ENCODE measurements at places on chromosomes 11 and 22.

- DNase-seq: no peak
Observed at GRCh38 chr22:31284281-31285155, 7.8 kb downstream of the PIK3IP1 start.

DNA sequence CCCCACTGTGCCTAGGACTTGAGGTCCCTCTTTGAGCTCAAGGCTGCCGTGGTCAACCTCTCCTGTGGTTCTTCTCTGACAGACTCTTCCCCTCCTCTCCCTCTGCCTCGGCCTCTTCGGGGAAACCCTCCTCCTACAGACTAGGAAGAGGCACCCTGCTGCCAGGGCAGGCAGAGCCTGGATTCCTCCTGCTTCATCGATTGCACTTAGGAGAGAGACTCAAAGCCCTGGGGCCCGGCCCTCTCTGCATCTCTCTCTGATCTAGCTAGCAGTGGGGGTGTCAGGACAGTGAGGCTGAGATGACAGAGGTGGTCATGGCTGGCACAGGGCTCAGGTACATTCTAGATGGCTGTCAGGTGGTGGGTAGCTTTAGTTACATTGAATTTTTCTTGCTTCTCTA lies 63.6 kb upstream of the EMID1 start:
- no peak for DNase-seq

DNA sequence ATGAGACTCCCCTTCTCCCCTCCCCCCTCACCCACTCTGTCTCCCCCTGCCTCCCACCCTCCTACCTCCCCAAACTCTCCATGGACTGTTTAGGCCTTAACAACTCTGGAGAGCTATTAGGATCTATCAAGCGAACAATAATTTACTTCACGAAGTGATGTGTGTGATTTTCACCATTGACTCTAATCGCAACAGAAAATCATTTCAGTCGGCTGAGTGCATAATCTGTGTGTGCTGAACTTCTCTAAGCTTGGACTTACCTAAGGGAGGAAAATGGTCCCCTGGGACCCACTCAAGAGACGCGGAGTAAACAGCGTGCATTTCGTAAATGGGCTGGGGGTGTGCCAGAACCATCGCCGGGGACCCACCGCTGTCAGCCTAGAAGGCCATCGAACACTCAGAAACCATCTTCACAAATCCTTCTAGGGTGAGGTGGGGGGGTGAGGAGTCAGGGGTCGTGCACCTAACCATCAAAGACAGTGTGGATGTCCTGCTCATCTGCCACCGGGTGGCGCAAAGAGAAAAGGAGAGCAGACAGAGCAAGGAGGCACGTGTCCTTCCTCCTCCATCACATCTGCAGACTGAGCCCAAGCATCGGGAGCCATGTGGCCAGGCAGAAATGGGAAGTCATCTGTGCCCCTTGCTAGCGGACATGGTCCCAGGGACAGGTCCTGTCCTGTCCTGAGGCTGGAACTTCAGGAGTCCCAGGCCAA lies 62.1 kb upstream of the NUP50 start:
- no peak for DNase-seq

DNA sequence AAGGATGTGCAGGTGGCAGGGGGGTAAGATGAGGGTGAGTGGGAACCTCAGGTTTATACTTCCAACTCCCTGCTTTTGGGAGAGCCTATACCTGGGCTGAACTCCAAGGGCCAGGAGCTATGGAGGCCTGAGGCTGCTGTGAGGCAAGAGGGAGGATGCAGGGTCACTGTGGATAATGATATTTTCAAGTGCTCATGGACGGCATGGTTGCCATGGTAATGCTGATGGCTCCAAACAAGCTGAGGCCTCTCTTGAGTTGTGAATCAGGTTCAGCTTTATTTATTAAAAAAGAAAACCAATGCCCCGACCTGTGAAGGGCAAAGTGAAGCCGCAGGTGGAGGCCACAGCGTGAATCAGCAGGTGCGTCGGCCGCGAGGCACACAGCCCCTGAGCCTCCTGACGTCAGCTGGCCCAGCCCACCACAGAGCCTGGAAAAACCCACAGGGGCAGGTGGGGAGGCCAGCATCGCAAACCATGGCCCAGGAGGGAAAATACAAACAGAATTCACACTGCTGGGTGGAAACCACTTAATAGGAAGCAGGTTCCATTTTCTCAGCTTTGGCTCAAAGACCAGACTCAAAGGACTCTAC lies 17.4 kb upstream of the CREB3L1 start:
- DNase-seq: no peak

GRCh38 chr11:69375316-69376154 lies 81.6 kb downstream of the MYEOV start:
- DNase-seq: no peak

Measured in amniotic stem cell (primary cell).